ENCODE measurements at places on chromosomes 5 and 9.
A peak's percentile ranks its signal among the peaks of the same experiment; 100 is the strongest.

GRCh38 chr5:124453221-124454051 is 293.0 kb downstream of the ZNF608 start:
- DNase-seq, result peak; percentile 97

DNA sequence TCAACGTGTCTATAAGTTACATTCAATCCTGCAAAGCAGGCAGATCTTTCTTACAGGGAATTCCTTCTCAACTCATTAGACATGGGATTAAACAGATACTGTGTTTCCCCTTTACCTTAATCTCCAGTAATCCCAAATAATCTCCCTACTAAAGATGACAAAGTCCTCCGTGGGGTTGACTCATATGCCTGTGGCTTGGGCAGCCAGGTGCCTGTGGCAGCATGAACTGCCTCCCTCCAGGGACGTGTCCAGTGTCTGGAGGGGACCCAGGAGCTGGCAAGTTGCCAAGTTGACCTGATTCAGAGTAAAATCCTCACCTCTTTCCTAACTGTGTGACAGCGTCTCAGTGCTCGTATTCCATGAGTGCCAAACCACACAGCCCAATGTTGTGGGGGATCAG is 94.6 kb upstream of the PTCH1 start:
- no peak for DNase-seq

GRCh38 chr5:116487045-116487444 is 87.6 kb downstream of the SEMA6A start:
- DNase-seq, result no peak

DNA sequence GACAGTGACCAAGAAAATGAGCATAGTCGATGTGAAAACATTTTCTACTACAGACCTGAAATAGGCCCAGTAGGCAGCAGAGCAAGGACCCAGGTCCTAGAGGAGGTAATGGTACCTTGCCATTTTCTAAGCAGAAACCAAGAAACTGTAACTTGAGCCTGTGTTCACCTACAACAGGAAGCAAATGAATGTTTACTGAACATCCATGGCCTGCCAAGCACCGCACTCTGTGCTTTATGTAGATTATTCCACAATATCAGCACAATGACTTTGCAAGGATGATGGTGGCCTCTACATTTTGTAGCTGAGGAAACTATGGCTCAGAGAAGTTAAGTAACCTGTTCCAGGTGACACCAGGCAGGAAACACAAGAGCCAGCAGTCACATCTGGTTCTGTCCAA is 215.3 kb downstream of the SPOCK1 start:
- no peak for DNase-seq

DNA sequence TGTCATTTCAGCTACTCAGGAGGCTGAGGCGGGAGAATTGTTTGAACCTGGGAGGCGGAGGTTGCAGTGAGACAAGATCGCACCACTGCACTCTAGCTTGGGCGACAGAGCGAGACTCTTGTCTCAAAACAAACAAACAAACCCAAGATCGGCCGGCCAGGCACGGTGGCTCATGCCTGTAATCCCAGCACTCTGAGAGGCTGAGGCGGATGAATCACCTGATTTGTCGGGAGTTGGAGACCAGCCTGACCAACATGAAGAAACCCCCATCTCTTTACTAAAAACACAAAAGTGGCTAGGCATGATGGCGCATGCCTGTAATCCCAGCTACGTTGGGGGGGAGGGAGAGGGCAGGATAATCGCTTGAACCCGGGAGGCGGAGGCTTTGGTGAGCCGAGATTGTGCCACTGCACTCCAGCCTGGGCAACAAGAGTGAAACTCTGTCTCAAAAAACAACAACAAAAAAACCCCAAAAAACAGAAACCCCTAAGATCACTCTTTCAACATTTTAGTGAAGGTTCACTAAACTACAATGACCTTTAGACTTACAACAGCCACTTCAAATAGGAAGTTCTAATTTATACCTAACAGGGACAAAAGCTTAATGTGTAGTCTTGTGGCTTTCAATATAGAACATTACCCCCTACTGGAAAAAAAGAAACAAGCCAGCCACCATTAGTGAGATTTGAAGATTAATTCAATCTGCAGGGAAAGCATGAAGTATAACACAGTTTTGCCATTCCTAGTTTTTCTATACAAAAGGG is 7.0 kb downstream of the HSPA9 start:
- DNase-seq, result no peak

- peak; percentile 60 for DNase-seq
Measured at GRCh38 chr5:52798938-52799337, 11.2 kb downstream of the ITGA1 start.

All from MV-4-11 (cell line).